ENCODE measurements at places on chromosomes 5 and 9.

- no peak for DNase-seq
These were observed 15.3 kb upstream of the SLC27A6 start for GRCh38 chr5:128949847-128950546.

DNA sequence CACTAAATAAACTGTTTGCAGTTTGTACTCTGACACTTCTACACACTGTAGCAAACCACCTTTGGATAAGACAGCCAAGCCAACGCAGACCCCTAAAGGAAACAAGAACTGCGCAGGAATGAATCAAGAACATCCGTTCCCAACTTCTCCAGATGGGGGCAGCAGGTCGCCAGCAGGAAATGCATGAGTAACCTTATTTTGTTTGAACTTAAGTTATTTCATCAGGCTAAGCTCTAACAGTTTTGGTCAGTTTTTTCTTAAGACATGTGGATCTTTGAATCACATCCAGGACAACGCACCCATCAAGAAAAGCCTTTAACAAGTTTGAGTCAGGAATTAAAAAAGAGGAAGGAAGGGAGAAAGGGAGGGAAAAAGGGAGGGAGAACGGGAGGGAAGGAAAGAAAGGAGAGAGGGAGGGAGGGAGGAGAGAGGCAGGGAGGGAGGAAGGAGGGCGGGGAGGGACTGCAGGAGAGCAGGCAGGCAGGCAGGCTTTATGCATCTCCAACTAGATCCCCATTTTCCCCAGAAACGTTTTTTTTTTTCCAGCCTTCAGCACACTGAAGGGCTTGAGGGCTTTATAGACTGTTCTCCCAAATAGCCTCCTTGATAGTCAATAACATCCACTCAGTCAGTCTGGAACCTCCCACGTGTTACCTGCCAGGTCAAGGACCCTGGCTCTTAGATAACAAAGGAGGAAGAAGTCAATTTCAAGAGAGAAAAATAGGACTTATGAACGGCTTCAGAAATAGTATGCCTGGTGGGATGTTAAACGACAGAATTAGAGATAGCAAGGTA lies 22.2 kb downstream of the BHMT start:
- DNase-seq, result peak; percentile 33

DNA sequence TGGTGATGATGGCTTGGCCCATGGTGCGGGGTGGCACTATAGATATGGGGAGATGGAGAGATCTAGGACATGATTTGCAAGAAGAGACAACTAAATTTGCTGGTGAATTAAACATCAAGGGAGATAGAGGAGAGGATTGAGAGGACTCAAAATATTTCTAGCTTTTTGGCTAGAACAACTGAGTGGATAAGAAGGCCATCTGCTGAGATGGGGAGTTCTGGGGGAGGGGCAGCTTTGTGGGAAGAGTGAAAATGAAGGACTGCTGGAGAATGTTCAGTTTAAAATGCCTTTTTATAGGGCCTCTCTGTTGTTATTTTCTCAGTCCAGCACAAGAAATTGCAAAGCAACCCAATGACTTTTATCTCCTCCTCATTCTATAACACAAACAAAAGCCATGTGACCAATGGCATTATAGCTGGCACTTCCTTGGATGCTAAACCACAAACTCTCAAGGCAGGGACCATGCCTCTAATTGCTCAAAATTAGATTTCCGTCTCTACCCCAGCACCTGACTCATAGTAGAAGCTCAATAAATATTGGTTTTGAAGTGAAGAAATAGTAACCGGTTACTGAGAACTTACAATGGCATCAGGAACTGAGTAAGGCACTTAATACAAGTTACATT lies 29.8 kb downstream of the JAKMIP2 start:
- DNase-seq, result no peak

GRCh38 chr5:91145333-91145620 lies 237.8 kb downstream of the ARRDC3 start:
- DNase-seq, result no peak

DNA sequence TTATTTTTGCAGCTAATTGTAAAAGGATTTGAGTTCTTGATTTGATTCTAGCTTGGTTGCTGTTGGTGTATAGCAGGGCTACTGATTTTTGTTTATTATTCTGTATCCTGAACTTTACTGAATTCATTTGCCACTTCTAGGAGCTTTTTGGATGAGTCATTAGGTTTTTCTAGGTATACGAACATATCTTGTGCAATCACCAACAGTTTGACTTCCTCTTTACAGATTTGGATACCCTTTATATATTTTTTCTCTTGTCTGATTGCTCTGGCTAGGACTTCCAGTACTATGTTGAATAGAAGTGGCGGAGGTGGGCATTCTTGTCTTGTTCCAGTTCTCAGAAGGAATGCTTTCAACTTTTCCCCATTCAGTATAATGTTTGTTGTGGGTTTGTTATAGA lies 210.8 kb downstream of the FGF10 start:
- DNase-seq, result no peak

DNA sequence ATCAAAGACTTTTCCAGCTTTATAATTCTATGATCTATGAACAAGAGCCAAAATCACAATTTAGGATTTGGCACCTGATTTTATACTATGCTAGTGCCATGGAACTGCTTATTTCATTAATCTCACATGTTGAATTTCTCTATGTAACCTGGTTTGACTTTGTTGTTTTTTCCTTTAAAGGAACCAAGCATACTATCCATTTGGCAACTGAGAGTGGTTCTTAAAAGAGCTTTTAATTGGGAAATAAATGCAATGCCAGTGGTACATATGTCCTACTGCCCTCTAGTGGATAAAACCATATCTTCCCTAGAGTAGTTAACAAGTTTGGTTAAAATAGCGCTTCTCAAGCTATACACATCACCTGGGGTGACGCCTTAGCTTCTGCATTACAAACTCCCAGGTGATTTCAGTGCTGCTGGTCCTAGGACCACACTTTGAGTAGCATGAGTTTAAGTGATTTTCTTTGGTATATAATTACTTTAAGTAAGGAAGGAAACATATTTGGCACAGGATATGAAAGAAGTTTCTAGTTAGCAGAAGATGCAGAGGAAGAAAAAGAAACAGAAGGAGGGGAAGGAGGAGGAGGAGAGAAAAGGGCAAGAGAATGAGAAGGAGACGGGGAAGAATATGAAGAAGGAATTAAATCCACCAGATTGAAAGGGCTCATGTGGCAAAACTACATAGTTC lies 56.8 kb downstream of the FGF10 start:
- DNase-seq, result no peak
